ENCODE measurements at places on chromosomes 3 and 15. TPM values are rescaled to one million over a fixed set of nuclear protein-coding genes. Genes with fewer than 3 reads are reported as not detected.

HMCES gene
- total RNA-seq: 18.6 TPM

ADAMTS17 gene
- 0.34 TPM for total RNA-seq

LRRN1 gene
- 1.7 TPM for total RNA-seq

SLC9C1 gene
- total RNA-seq: 0.73 TPM

IL5RA gene
- under 0.01 TPM for total RNA-seq

SLC38A3 gene
- not detected for total RNA-seq

KLHL6 gene
- total RNA-seq: 2.1 TPM

FSTL1 gene
- total RNA-seq: 501 TPM

CHST13 gene
- not detected for total RNA-seq

FAM107A gene
- not detected for total RNA-seq

CFAP20DC gene
- total RNA-seq: 10.3 TPM

POU1F1 gene
- not detected for total RNA-seq

TAMM41 gene
- total RNA-seq: 3.8 TPM

DUOXA2 gene
- not detected for total RNA-seq

IL17RB gene
- total RNA-seq: under 0.01 TPM

ITPKA gene
- 0.15 TPM for total RNA-seq

CHD2 gene
- total RNA-seq: 74.1 TPM

TUSC7 gene
- not detected for total RNA-seq

VWA5B2 gene
- total RNA-seq: not detected

CRTAP gene
- 203 TPM for total RNA-seq

SQOR gene
- 14.2 TPM for total RNA-seq

FILIP1L gene
- total RNA-seq: 0.36 TPM

RAB5A gene
- total RNA-seq: 103 TPM

CCR5 gene
- total RNA-seq: not detected

KCNAB1 gene
- 1.0 TPM for total RNA-seq

COMMD4 gene
- total RNA-seq: 149 TPM

PP2D1 gene
- total RNA-seq: not detected

ARL14 gene
- not detected for total RNA-seq

CFAP92 gene
- under 0.01 TPM for total RNA-seq

NPAP1 gene
- total RNA-seq: not detected

SGO1 gene
- total RNA-seq: 10.3 TPM

CGNL1 gene
- 0.36 TPM for total RNA-seq

HRH1 gene
- under 0.01 TPM for total RNA-seq

IMP3 gene
- 116 TPM for total RNA-seq

DPPA4 gene
- total RNA-seq: not detected

IQCF5 gene
- total RNA-seq: not detected
